H7 (cell line): ENCODE measurements at places on chromosomes 11 and 22. TPM values are rescaled to one million over a fixed set of nuclear protein-coding genes. Genes with fewer than 3 reads are reported as not detected.

The RIMBP3C gene
- total RNA-seq: 0.17 and 0.70 TPM in 2 replicates

The ISX gene
- not detected in 2 replicates for total RNA-seq

The TENM4 gene
- total RNA-seq: 21.8 and 29.6 TPM in 2 replicates

The OR4C16 gene
- total RNA-seq: not detected in 2 replicates

The CCDC116 gene
- total RNA-seq: 0.48 and 0.55 TPM in 2 replicates

The TEAD1 gene
- 58.0 and 78.1 TPM in 2 replicates for total RNA-seq

DNA sequence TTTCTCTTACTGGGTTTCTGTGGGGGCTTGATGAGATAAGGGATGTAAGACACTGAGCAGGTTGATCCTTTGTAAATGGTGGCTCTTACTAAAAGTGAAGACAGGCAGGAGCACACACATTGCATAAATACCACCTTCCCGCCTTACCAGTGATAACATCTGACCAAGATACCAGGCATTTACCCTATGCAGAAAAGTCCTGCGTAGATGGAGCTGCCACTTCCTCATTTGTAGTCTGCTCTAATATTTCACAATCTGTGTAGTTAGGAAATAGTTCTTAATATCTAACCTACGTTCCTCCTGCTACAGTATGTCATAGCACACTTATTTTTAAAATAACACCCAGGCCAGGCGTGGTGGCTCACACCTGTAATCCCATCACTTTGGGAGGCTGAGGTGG is 23.9 kb upstream of the SWAP70 start:
- no peak for DNase-seq

- DNase-seq: no peak
These were observed 21.4 kb upstream of the TUB start for GRCh38 chr11:8059571-8060011.

DNA sequence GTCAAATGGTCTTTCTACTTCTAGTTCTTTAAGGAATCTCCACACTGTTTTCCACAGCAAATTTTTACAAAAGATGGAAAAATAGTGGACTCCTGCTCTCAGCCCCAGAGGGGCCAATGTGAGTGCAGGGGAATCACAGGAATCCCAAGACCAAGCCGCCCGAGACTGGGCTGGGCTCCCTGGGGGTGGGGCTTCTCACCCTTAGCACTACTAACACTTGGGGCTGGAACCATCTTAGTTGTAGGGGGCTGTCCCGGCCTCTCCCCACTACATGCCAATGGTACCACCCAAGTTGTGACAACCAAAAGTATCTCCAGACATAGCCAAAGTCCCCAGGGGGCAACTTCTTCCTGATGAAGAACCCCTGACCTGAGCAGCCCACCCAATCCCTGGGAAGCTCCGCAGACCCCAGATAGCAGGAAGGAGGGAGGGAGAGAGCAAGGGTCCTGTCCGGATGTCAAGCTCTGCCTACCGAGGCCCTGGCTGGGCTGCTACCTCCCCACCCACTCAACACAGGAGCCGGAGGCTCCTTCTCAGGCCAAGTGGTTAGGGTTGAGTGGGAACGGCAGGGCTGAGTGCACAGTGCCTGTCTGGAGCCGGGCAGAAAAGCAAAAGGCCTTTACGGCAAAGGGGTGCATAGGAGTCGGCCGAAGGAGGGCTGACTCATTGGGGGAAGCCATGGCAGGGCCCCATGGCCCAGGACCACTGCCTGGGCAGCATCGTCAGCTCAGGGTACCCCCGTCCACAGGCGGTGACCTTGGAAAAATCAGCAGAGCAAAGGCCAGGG is 122.5 kb upstream of the FGF3 start:
- no peak for DNase-seq

DNA sequence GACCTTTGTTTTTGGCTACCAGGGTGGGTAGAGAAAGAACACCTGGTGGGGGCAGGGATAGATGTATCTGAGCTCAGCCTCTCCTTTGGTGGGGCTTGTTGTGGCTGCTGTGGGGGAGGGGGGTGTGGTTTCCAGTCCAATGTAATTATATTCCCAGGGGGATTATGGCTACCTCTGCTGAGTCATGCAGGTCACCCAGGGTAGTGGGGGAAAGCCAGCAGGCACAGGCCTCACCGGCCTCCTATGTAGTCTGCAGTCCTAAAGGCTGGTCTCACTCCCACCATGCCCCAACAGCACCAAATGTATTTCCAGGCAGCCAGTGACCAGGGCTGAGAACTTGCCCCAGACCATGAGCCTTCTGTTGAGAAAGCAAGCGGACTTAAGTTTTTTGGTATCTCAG is 119.6 kb downstream of the DYNC2H1 start:
- no peak for DNase-seq

GRCh38 chr11:107660066-107660465 is 51.8 kb downstream of the SLN start:
- DNase-seq: no peak

- DNase-seq: no peak
These were observed 37.1 kb upstream of the HMGXB4 start for GRCh38 chr22:35220221-35220620.

DNA sequence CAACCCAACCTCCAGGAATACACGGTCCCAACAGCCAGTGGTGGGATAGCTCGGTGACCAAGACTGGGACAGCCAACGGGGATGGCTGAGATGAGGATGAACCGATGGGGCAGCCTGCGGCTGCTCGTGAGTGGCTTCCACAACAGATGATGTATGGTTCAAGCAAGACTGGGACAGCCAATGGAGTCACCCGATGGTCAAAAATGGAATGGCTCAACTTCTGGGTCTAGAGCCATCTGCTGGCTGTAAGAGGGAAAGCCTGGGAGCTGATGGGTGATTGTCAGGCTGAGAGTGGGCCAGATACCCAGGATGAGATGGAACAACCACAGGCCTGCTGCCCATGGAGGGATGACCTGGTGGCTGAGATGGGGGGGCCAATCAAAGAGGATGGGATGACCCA is 35.5 kb downstream of the SYT7 start:
- peak; percentile 91 for DNase-seq

DNA sequence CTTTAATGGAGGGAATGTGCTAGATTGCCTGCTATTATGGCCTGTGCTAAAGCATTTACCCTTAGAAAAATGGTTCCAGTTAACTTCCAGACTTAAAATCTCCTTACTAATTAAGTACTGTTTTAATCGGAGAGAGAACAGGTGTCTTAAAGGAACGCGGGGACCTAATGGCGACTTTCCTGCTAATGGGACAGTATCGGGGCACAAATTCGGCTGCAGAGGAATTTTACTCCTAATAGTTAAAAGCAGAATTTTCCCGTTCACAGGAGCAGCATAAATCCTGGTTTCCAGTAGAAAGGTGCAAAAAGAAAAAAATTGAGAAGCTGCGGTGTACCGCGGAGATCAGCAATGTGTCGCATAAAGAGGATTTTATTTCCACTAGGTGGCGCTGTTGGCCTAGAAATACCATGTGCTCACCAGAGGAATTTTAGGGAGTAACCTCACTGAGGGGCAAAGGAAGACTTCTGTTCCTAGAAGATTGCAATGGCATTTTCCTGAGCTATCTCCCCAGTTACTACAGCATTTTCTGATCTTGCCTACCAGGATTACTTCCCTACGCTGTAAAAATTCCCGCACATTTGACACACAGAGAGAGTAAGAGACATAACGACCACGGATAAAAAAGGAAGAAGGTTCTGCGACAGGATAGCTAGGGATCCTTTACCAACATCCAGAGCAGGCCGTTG is 44.5 kb downstream of the ZNF280B start:
- peak; percentile 62 for DNase-seq

DNA sequence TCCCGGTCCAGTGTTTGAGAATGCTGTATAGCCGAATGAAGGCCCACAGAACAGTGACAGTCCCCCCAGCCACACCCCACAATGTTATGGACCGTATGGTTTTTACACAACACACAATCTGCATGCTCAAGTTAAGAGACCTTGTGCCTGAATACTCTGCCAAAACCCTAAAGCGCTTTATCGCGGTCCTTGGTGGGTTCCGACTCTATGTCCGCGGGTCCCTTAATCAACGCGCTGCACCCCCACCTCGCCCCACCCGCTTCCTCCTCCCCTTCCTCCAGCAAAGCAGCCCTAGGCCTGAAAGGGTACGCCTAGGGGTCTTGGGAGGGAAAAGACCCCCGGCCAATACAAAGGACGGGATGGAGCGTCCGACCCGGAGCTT is 442 bp downstream of the COPB1 start:
- no peak for DNase-seq

- peak; percentile 90 for DNase-seq
These were observed 9.1 kb downstream of the LMF2 start for GRCh38 chr22:50498322-50498890.

DNA sequence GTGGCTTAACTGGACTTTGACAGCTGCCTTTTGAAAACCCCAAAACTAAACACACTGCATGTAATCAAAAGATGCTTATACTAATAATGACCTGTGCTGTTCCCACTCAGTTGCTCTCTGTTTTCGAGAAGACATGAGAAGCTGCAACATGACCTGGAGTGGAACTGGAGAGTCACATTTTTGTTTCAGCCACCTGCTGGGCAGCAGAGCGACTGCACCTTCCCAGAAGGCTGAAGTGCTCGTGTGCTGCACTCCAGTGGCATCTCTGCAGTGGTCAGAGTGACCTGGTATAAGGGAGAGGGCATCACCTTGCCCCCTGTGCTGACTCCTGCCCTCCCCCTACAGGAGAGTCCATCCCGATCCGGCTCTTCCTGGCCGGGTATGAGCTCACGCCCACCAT is 8.6 kb downstream of the THYN1 start:
- DNase-seq: peak; percentile 60

DNA sequence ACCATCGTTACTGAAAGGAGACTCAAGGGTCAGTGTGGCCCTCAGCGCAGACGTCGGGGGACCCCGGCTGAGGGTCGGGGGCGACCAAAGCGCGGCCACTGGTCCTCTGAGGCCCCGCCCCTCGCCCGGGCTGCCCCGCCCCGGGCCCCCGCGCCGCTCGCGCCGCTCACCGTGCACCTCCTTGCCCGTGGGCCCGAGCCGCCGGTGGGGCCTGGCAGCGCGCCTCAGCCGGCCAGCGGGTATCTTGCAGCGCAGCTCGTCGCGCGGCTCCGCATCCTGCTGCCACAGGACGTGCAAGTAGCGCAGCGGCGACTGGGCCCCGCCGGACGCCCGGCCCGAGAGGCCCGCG is 419 bp downstream of the ANKRD54 start:
- peak; percentile 90 for DNase-seq

- peak; percentile 89 for DNase-seq
These were observed 16.7 kb upstream of the SYT12 start for GRCh38 chr11:67006029-67006884.

DNA sequence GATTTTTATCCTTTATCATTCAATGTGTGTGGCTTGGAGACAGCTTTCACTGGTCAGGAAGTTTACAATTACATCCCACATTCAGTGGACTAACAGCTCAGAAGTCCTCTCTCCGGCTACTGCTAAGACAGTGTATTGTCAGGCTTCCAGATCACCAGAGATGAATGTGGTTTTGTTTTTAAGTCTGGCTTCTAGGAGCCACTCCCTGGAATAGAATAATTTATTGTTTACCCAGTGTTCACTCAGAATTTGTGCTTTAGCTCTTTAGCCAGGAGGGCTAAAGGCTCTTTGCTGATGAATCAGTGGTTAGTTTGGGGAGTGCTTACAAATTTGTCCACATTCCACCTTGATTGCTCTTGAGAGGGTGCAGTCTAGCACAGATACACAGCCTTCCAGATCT is 26.5 kb downstream of the TRIM77 start:
- no peak for DNase-seq

DNA sequence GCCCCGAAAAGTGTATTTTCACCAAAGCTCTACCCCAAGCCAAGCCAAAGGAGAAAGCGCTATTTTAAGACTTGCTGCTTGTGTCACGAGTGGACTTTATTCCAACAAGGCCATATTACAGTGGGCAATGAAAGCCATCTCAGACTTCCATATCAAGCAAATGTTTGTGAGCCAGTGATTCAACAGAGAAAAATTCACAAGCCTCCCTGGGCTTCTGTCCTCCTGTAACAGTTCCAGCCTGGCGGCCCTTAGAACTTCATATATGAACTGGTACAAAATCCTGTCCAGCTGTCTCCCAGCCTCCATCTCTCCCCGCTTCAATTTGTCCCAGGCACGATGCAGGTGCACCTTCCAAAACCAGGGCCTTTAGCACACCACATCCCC is 11.2 kb downstream of the LARGE1 start:
- DNase-seq: no peak

- DNase-seq: no peak
These were observed 190.8 kb downstream of the LUZP2 start for GRCh38 chr11:24687531-24688147.

GRCh38 chr11:44818110-44818509 is 91.3 kb downstream of the TSPAN18 start:
- DNase-seq: no peak

DNA sequence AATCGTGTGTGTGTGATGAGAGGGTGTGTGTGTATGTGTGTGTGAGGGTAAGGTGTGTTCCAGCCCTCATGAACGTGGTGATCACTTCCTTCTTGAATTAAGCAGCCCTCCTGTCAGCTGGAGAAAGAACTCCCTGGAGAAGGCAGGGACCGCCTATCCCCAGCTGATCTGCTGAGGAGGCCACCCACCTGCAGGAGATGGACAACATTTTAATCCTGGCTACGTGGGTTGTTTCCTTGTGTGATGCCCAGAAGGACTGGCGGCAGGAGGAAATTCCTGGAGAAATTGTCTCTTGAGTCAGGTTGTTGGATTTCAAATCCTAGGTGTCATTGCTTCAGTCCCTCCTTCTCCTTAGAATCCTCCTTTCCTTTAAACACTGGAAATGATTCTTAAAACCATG is 878.8 kb downstream of the NTM start:
- DNase-seq: no peak

DNA sequence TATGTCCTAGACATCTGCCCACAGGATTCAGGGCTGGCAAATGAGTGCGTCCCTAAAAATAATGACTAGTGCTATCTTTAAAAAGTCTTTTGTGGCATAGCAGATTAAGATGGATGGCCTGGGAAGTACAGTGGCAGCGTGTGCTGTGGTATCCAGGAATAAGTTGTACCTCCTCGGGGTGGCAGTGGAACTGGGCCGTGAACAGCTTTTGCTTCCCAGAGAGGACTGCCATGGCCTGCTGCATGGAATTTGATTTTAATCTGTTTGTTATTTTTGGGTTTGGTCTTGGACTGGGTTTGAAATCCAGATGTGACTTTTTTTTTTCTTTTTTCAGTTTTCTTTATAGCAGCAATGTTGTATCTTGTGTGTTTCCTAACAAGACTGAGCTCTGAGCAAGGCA is 71.3 kb upstream of the PARVG start:
- DNase-seq: no peak
